ENCODE measurements at places on chromosomes 11 and 22. TPM values are rescaled to one million over a fixed set of nuclear protein-coding genes. Genes with fewer than 3 reads are reported as not detected.

TRIM66 gene
- polyA plus RNA-seq: 6.7 TPM

AIFM3 gene
- polyA plus RNA-seq: not detected

- peak; percentile 14 for DNase-seq
Measured at GRCh38 chr22:48895336-48895735, 932.3 kb downstream of the BRD1 start.

- DNase-seq: no peak
Measured at GRCh38 chr11:123219066-123219690, 24.1 kb upstream of the CLMP start.

- DNase-seq: no peak
Measured at GRCh38 chr22:37276776-37277175, 5.5 kb upstream of the CYTH4 start.

- no peak for DNase-seq
Measured at GRCh38 chr11:128937480-128937879, 5.2 kb downstream of the TP53AIP1 start.

- DNase-seq: no peak
Measured at GRCh38 chr11:90699791-90700400, 477.0 kb upstream of the CHORDC1 start.

- no peak for DNase-seq
Measured at GRCh38 chr22:27985323-27986275, 66.5 kb upstream of the PITPNB start.

GRCh38 chr11:72562431-72562830 lies 111.8 kb downstream of the PDE2A start:
- DNase-seq: no peak

- no peak for DNase-seq
Measured at GRCh38 chr22:29183971-29184848, 21.5 kb upstream of the EMID1 start.

Measured in ovary (tissue), 10 donors.